Astrocyte of the hippocampus (primary cell): ENCODE measurements at places on chromosomes 1 and 21.

DNA sequence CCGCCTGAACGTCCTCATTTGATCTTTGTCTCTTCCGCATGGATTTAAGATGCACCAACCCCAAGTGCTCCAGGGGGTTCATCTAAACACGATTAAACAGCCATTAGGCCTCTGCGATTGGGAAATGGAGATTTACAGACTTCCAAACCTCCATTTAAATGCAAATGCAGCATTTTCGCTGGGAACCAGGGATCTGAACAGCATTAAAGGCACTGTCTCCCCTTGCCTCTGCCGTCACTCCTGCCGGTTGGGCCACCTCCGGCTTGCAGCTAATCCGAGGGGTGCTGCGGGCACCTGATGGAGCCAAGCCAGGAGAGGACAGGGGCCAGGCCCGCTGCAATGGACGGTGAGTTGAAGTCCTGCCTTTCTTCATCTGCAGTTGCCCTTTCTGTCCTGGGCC lies 70.3 kb upstream of the KLHDC7A start:
- DNase-seq = no peak

GRCh38 chr1:193569096-193569982 lies 382.9 kb upstream of the B3GALT2 start:
- DNase-seq = peak; percentile 88

DNA sequence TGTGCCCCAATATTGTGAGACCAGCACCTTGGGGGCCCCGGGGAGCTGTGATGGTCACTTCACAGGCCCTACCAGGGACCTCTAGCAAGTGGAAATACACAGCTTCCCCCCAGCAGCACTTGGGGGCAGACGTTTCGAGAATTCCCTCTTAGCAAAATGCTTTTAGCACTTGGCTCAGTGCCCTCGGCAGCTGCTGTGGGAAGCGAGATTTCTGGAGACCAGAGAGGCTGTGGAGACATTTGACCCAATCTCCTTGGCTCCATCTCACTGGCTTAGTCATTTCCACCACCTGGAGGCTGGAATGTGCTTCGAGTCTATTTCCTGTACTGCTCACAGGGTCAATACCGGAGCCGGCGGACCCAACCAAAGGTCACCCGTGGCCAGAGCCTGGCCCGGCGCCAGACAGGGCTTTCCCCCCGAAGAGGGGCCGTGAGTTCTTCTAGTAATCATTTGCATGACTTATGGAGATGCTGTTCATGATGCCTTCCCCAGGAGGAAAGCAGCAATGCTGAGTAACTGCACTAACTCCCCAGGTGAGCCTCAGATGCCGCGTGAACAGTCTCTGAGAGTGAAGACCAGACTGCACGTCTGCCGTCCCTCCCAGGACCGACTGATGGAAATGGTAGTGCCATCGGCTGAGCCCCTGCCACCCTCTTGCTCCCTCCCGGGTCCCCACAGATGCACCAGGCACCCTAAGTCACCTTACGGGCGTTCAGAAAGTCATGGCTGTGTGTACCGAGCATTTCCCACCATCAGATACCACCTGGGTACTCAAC lies 4.4 kb upstream of the C2CD2 start:
- DNase-seq = peak; percentile 82

- no peak for DNase-seq
These were observed 3.4 kb upstream of the ZP4 start for GRCh38 chr1:237894131-237894530.

DNA sequence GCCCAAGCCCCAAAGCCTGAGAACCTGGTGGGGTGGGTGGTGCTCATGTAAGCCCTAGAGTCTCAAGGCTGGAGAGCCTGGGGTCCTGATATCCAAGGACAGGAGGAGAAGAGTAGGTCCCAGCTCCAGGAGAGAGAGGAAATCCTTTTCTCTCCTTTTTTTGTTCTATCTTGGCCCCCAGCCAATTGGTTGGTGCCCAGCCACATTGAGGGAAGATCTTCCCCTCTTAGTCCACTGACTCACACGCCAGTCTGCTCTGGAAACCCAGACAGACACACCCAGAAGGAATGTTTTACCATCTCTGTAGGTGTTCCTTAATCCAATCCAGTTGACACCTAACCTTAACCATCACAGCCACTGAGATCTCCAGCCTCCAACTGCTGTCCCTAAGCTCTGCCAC lies 16.2 kb upstream of the LIN9 start:
- DNase-seq = peak; percentile 26

DNA sequence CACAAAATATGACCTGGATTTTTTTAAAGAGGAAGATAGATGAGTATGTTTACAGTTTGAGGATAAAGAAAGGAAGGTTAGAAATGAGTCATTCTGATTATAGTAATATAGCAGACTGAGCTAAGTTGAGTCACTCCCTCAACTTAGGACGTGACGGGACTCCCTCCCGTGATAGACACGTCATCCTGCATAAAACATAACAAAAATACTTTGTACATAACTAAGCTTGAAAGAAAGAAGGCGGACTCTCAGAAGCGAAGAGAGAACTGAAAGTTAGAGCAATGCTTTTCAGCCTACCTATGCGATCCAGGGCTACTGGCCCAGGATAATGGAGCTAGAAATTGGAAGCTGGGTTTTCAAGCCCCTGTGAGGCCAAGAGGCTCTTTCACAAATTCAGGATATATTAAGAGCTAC lies 53.0 kb upstream of the DESI2 start:
- peak; percentile 87 for DNase-seq

GRCh38 chr1:8641377-8641997 lies 176.0 kb downstream of the RERE start:
- no peak for DNase-seq

GRCh38 chr1:49686107-49686506 lies 337.6 kb downstream of the AGBL4 start:
- DNase-seq = peak; percentile 17

DNA sequence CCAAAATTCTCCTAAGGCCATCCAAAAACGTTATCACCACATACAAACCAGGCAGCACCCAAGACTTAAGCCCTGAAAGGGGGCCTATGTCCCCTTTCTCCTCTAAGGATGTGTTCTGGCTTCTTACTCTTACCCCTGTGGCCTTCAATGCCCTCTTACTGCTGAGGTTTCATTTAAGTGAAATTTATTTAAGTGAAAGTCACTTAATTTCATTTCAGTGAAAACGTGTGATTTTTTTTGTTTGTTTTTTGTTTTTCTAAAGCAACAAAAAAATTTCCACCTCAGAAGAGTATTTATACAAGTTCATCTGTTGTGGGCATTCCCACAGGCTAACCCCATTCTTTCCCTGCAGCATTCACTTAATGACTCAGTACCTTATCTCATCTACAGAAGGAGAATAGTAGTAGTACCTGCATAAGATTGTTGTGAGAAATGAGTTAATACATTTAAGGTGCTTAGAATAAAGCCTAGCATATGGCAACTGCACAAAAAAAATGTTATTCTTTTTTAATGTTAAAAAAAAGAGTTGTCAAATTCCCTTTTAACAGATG lies 220.6 kb downstream of the CHRM3 start:
- DNase-seq = peak; percentile 11

DNA sequence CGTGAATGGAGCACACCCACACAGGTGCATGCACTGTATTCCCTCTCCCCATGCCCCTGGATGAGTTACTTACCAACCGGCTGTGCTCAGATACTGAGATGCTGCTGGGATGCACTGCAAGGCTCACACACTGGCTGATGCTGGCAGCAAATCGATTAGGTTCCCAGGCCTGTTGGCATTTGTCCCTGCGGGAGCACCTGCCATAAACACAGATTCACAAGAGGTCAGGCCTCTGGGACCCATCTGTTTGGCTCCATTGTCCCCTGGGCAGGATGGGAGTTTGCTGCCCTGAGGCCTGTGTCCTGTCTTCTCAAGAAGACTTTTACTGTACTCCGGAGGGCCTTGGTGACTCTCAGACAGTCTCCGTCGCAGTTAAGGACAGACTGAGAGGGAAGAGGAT lies 145.4 kb downstream of the PLXNA2 start:
- DNase-seq = no peak
